ENCODE measurements at places on chromosomes 3 and 15.

DNA sequence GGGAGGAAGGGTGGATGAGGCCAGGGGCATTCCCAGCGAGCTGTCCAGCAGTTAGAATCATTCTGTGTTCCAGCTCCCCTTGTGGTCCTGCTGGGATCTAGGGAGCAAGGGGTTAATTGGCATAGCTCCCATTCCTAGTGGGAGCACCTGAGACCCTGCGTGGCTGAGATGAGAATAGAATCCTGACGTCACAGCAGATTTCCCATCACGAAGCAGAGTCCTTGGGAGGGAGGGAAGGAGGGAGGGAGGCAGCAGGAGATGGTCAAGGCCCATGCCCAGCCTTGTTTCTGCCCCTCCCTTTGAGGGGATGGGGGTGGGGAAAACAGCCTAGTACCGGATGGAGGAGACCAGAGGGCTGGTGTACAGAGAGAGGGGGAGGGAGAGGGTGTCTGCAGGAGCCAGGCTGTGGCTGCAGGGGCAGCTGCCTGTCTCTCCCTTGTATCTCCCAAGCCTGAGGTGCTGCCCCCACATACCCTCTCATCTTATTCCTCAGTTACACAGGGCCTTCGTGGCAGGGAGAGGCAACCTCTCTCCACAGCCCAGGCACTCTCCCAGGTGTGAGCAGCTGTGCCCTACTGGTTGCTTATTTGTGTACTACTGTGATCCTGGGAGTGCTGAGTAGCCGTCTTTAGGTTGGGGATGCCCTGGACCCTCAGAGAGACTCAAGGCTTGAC is 5.4 kb downstream of the TYRO3 start:
- no peak for DNase-seq

GRCh38 chr15:73955326-73955725 is 29.1 kb downstream of the LOXL1 start:
- DNase-seq, result no peak

- DNase-seq, result no peak
These were observed 25.2 kb downstream of the WNT5A start for GRCh38 chr3:55461896-55462295.

DNA sequence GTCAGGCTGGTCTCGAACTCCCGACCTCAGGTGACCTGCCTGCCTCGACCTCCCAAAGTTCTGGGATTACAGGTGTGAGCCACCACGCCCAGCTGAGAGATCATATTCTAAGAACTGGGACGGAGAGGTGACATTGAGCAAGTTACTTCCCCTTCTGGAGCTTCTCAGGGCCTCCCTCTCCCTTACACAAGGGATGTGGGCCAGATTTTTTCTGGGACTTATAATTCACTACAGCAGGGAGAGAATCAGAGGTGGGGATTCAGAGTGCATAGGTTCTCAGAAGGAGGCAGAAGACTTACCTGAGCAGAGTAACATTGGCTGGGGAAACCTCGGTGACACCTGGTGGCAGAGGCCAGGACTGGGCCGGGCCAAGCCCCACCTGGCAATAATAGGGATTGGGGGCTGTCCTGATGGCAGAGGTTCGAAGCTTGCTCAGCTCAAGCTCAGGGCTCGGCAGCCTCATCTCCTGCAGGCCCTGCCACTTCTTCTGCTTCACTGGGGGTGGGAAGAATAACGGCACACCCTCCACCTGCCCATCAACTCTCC is 6.8 kb downstream of the LTK start:
- no peak for DNase-seq

GRCh38 chr3:190314741-190315140 is 7.5 kb downstream of the CLDN1 start:
- no peak for DNase-seq

DNA sequence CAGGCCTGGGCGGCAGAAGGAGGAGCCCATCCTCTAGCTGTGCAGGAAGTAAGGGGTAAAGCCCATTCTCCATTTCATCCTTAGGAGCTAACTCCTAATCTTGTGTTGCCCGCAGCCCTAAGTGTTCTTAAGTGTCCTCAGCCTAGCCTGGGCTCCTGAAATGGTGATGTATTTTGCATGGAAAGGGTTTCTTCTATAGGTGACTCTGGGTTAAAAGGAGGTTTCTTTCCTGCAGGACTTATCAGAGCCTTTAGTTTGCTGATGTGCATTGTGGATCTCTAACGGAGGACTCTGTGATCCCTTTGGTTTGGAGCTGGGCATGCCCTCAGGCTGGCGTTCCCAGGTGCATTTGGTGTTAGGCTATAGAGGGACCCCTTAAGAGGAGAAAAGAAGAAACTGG is 48.5 kb upstream of the TRPM1 start:
- no peak for DNase-seq

DNA sequence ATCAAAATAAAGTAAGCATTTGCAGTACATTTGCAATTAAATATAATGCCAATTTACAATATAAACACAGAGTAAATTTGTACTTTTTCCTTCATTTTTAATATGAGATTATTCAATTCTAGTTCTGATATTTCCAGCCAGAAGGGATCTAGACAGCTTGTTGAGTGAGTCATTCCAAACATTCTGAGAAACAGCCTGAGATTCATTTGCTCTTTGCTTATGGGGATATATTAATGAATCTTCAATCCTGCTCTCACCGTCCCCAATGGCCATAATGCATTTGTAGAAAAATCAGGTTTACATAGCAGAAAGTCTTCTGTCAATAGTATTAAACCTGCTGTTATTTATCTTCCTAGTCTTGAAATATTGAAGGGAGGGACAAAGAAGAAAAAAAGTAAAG is 554.2 kb downstream of the TUSC7 start:
- DNase-seq, result no peak

DNA sequence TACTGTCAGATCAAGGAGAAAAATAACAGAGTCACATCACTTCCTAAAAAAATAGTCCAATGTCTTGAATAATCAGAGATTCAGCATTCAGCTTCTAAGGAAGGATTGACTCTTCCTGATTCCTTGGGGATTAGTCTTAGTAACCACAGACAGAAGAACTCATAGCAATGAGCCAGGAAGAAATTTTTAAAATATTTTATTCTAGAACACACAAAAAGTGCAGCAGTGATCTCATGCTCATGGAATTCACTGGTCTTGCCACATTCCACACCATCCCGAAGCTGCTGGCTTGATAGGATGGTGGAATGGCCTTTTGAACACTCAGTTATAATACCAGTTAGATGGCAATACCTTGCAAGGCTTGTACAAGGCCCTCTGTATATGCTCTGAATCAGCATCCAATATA is 43.0 kb upstream of the ABI3BP start:
- DNase-seq, result no peak

DNA sequence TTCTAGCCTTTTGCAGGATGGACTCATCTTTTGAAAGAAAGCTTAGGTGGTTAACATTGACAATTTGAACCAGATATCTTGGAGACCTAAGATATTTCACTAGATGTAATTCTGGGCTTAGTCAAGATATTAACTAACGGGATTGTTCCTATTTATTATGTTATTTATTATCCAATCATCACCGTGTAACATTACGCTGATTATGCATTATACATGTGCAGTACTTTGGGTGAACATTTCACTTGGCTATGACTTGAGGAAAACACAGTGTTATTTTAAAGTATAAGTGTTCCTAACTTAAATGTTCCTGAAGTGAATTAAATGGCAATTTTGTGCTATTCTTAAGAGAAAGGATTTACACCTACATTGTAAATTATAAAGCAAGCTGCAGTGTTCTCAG is 574.5 kb upstream of the KCNMB2 start:
- no peak for DNase-seq

DNA sequence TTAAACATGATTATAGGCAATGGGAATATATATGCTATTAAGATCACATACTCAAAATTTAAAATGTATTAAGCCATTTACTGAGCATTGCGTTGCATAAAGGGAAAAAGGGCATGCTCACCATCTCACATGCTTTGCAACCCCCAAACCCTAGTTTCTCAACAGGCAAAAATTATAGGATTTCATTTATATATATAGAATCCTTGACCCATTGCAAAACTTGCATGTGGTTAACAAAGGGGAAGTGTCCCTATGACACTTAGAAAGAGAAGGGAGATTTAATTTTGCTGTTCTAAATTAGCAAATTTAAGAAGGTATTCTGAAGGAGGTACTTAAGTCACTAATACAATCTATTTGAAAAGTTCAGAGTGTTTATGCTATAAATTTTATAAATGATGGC is 837.8 kb downstream of the DIPK2A start:
- no peak for DNase-seq

All from right renal pelvis (tissue), 4 donors.